CD4-positive, alpha-beta T cell (primary cell): ENCODE measurements at places on chromosomes 5 and 9. TPM values are rescaled to one million over a fixed set of nuclear protein-coding genes. Genes with fewer than 3 reads are reported as not detected.
A peak's percentile ranks its signal among the peaks of the same experiment; 100 is the strongest.

DNA sequence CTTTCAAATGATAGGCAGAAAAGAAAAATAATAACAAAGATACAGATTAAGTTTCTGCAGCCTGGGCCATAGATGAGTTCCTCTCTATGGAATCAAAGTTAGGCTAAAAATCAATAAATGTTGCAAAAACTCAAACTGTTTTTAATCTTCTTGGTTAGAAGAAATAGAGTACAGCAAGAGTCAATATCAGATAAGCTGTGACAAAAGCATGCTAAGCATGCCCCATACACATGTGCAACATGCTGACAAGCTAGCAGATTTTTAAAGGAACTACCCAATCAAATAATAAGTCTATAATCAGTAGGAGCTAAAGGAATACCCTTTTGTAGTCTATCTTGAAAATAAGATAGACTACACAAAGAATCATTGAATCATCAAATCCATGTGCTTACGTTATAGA is 6.7 kb downstream of the ERP44 start:
- DNase-seq = no peak

- DNase-seq = peak; percentile 59
These were observed at the start of gene PRELID2 for GRCh38 chr5:145834917-145835847. TSS of gene PRELID2 (minus strand) at chr5:145835342. CDS start at chr5:145835251, 91 bp downstream.

DNA sequence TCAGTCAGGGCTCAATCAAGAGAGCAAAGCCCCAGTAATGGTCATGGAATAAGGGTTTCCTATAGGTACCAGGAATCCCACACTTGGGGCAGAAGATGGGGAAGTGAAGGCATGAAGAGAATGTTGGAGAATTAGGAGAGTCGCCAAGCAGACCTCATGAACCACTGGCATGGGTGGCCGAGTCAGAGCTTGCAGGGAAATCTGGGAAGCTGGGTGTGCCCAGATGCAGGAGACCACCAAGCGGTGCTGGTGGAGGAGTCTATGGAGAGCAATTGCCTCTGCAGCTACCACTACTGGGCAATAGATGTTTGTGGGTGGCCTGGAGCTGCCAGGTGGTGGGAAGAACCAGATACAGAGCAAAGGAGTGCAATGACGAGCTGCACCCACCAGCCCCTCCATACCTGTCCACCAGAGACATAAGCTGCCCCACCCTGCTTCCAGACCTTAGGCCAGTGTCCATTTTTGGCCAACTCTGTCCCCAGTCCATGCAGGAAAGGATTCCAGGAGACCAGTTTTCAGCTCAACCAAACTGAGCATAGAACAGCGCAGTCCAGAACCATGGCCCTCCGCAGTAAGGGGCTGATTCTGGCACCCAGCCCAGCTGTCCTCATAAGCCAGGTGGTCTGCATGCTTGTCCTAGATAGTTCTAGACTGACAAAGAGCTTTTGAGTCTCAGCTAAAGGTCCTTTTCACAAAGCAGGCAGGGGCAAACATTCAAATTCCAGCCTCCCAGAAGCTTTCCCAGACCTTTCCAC is 323.9 kb downstream of the GADD45G start:
- DNase-seq = no peak

GRCh38 chr5:87081511-87082372 is 185.9 kb upstream of the RASA1 start:
- DNase-seq = no peak

- DNase-seq = no peak
These were observed 2.8 kb downstream of the MCCC2 start for GRCh38 chr5:71589903-71590302.

GRCh38 chr5:168578006-168578405 is 1.2 kb downstream of the PANK3 start:
- no peak for DNase-seq

DNA sequence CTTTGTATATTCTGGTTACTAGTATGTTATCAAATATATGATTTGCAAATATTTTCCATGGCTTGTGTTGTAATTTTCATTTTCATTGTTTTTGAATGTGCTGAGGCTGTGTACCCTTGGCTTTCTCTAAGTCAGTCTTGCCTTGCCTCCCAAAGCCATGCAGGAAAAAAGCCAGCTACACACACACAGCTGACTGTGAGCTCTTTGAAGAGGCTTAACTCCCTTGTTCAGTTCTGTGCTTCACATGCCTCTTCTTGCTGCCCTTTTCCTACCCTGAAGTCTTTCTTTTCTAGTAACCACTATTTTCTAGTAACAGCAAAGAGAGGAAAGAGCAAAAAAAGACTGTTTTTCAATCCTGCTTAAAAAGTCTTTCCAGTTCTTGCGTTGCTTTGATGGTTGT is 53.9 kb downstream of the KCNN2 start:
- no peak for DNase-seq

GRCh38 chr5:176736931-176737745 is 73.2 kb upstream of the UNC5A start:
- DNase-seq = no peak

DNA sequence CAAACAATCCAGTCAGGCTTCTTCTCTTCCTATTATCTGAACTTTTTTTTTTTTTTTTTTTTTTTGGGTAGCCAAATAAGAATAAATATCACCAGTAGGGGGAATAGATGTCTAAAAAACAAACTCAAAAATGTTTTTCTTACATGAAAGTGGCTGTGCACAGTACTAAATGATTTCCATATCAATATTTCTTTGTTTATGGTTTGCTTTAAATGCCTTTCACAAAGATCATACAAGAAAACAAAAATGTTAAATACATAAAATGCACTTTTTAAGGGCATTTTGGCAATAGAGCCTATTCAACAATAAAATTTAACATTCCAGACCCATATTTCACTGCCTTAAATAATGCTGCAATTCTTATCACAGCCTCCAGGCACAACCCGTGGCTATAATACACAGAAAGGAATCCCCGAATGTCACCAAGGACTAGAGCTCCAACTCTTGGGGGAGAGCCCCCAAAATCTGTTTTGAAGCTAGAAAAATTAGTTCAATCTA is 91.1 kb upstream of the TBCA start:
- no peak for DNase-seq

GRCh38 chr5:55554585-55555202 is 19.9 kb upstream of the PLPP1 start:
- DNase-seq = no peak

DNA sequence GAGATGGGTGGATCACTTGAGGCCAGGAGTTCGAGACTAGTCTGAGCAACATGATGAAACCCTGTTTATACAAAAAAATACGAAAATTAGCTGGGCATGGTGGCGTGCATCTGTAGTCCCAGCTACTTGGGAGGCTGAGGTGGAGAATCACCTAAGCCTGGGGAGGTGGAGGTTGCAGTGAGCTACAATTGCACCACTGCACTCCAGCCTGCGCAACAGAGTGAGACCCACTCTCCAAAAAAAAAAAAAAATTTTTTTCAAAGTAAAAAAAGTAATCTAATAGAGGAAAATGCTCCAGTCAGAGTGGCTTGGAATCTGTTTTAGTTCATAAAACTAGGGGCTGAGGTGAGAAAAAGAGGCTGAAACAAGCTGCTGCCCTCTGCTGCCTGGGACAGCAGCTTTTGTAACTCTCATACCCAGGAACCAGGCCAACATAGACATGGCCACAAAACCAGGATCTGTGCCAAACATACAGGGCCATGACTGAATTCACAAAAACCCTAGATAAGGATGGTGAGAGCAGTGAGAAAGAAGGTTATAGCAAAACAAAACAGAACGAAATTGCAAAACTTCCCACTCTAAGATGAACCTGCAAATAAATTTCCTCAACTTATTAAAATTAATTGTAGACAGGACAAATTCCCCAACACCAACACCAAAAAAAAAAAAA is 13.1 kb upstream of the DCAF12 start:
- no peak for DNase-seq

DNA sequence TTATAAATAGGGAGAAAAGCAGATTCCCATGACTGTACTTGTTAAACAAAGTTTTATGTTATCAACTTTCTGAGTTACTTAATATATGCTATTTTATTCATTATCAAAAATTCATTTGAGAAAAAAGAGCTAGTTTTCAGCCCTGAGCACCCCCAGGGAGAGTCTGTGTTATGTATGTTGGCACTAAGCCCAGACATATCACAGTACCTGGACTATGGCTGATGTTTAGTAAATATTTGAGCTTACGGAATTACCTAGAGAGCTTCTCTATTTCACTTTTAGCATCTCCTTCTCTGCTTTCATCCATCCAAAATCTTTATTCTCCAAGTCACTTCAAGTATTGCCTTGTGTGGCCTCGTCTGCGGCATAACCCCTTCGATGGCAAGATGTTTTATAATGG is 225.9 kb upstream of the PCSK5 start:
- no peak for DNase-seq

DNA sequence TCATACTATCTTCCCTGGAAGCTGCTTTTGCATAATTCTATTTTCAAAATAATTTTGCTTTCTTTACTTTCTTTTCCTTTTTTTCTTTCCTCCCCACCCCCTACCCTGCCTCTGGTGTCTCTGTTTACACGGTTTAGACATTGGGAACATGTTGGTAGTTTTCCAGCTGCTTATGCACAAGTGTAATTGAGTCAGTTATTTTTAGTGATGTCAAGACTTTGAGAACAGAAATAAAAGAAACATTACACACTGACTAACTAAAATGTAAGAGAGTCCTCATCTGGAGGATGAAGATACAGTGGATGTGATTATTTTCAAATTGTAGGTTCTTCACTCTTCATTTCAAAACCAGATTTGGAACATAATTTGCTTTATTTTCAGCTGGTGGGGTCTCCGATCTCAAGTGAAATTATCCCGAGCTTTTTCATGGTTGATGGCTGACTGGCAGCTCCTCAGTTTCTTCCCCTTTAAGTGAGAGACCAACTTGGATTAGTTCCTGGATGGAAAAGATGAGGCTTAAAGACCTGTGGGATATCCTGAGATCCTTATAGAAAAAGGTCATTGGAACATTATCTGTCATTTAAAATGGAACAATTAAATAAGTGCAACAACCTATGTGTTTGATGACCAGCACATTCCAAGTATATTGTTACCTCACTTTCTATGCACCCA is 154.4 kb upstream of the ZNF462 start:
- DNase-seq = no peak

GRCh38 chr9:131087354-131087893 is 8.9 kb upstream of the AIF1L start:
- DNase-seq = no peak

- no peak for DNase-seq
These were observed 116.9 kb upstream of the ARRDC3 start for GRCh38 chr5:91499943-91500531.

DNA sequence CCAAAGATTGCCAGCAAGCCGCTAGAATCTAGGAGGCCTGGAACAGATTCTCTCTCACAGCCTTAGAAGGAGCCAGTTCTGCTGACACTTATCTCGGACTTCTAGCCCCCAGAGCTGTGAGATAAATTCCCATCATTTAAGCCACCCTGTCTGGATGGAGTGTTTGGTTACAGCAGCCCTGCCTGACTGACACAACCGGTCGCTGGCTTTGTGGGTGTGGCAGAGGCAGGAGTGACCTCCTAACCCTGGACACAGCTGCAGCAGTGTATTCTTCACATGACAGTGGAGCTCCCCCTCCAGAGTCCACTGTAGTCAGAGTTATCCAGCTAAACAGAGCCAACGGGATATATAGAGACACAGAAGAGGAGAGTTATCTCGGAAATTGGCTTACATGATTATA is 21.2 kb upstream of the IL17B start:
- DNase-seq = no peak

SPINK5 gene
- total RNA-seq = not detected

REEP5 gene
- 26.6 TPM for total RNA-seq

SEPTIN8 gene
- 4.4 TPM for total RNA-seq

FBP2 gene
- not detected for total RNA-seq

ACOT12 gene
- total RNA-seq = 0.39 TPM

PDCD1LG2 gene
- total RNA-seq = 0.11 TPM

KIF24 gene
- 0.14 TPM for total RNA-seq

AFAP1L1 gene
- total RNA-seq = 0.47 TPM
